ENCODE measurements at places on chromosomes 2 and 18.

DNA sequence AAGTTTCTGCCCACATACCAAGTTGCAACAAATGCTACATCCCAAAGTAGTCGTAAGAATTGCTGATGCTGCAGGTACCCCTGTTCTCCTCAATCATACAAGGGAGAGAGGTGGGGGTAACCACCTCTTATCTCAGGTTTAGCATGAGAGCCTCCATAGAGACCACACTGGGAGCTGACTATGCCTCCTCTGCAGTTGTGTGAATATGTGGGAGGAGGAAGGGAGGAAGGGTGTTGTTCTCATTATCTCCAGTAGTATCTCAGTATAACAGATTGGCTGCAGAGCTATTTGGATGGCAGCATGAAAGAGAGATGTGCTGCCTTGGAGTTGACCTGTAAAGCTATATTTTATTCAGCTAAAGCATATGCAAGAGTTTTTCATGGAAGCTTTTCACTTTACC, 690.7 kb downstream of the KCNJ3 start:
- no peak for DNase-seq

DNA sequence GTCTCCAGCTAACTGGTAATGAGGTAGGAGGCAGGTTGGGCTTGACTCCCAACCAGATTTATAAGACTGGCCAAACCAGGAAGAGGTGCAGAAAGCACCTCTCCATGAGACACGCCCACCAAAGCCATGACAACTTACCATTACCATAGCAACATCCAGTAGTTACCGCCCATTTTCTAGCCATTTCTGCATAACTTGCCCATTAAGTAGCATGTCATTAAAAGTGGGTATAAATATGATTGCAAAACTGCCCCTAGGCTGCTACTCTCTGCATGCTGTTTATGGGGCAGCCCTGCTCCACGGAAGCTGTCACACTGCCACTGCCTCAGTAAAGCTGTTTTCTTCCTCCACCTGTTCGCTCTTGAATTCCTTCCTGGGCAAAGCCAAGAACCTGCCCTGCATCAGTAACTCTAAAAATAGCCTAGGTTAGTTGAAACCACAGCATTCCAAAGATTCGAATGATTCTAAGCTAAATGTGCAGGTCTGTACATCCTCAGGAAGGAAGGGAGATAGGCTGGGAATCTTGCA, 131.9 kb downstream of the ATL2 start:
- no peak for DNase-seq

- DNase-seq: no peak
These were observed 210.7 kb downstream of the ARL4C start for GRCh38 chr2:234286118-234286598.

DNA sequence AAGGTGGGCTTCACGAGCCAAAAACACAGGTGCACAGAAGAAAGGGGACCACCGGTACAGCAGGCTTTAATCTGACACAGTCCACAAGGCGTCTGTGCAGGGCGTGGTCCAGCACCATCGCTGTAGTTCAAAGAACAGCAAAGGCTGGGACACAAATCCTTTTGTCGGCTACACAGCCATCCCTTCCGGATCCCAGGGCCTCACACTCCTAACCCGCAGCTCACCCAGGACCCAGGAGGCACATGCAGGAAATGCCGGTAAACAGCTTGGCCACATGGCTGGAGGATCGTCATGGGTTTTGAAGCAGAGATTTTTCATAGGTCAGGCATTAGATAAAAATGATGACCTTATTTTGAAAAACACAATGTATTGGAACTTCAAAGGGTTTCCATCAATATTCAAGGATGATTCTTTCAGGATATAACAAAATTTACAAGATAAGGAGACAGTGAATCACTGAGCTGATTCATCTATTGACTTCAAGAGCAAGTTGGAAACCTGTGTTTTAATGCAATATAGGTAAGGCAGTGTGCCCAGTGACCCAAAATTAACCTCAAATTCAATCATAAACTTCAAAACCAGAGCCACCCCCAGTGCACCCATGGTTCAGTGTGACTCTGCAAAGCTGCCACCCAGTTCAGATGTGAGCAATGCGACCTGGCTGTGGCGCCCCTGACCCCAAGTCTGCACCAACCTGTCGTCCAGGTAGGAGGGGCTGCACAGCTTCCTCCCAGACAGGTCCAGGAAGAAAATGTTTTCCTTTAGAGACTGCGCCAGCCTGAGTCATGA, 74.4 kb downstream of the TMEM18 start:
- no peak for DNase-seq

DNA sequence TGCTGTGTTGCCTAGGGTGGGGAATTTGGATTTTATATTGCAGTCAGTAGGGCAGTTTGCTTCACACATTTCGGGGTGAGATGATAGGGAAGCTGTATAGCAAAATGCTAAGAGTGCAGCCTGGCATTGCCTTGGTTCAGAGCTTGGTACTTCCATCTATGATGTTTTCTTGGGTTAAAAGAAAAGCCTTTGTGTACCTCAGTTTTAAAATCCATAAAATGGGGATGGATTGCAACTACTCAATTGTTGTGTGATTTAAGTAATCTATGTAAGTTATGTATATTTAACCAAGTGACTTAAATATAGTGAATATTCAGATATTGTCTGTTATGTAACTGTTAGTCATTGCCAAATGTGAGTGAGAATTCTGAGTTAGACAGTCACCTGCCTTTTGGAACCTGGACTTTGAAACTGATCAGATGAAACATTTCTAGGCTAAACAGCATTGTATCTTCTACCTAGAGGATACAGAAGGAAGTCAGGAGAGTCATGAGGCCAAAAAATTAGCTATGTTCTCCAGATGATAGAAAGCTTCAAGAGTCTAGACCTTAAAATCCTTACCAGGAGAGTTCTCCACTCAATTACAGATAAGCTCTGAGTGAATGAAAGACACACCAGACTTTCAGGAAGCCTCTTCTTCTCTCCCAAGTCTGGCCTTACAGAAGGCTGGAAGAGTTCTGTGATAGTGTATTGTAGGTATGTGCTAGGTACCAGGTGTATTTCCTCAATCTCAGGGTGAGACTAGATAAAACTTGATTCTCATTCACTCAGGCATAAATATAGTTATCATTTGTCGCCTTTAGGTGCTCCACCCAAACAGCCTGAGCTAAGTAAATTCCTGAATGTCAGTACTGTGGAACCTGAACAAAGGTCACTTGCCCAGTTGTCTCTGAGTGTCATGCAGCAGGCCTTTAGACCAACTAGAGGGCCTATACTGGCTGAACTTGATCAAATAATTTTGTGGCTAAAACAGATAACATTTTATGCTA, 7.5 kb downstream of the RIOK3 start:
- DNase-seq: no peak

DNA sequence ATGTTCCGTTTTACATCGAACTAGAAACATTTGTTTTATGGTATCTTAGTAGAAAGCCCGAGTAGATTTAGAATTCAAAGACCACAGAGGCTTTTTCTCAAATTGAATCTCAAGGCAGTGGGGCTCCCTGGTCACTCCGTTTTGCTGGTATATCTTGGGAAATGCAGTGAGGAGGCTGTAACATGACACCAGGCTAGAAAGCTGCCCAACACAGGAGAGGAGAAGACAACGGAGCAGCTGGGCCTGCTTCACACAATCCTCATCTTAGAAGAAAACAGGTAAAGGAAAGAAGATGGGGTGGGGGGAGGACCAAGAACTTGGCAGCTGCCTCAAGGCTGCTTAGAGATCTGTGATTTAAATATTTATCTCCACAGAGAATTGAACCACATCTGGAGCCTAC, 38.3 kb upstream of the EPB41L3 start:
- no peak for DNase-seq

GRCh38 chr18:74163019-74163660, 14.8 kb downstream of the TIMM21 start:
- DNase-seq: no peak

GRCh38 chr2:70391988-70392387, 90.1 kb upstream of the FAM136A start:
- DNase-seq: no peak

- DNase-seq: no peak
These were observed 319 bp downstream of the ZSCAN30 start for GRCh38 chr18:35289727-35290093.

DNA sequence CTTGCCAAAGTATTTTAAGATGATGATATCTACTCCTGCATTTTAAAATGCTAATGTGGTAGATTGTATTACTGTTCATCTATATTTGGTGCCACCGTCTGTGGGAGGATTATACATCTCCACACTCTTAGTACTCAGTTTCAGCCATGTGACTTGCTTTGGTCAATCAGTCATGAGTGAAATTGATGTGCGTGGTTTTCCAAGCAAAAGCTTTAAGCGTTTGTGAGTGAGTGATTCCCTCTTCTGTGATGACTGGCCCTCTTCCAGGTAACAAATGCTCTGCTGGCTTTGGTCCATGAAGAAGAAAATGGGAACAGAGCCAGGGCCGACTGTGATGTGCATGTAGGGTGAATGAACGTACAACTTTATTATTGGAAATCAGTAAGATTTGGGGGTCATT, 330.4 kb downstream of the LPIN1 start:
- no peak for DNase-seq
